ENCODE measurements at places on chromosomes 7 and 10.

DNA sequence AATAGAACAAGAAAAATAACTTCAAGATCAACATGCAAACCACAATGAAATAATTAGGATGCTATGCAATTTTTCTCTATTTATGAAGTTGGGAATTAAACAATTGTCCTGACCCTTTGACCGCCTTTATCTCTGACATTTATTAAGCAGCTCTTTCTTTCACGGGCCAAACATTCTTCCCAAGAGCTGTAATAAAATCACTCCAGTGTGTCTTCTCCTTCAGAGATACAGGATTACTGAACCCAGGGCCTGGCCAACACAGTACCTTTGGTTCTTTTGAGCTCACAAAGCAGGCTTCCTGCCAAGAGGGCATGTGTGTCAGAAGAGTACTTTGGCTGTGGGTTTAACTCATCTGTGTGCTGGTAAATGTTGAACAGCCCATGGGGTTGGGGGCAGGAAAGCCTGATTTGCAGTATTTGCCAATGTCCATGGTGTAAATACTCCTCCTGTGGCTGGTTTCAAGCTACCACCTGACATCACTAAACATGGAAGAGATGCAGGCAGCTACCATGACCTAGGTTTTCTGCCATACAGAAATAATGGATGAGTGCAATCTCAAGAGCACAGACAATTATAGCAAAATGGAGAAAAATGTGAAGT is 121.7 kb downstream of the FANK1 start:
- no peak overlapping the region for H3K27ac ChIP-seq
- peaks cover 31% of the 10 kb centered on the region for H3K36me3 ChIP-seq
- DNase-seq: no peak
- peaks cover 27% of the 10 kb centered on the region for H3K4me1 ChIP-seq

- no peak overlapping the region for H3K4me3 ChIP-seq
- H3K4me1 ChIP-seq: peaks cover 29% of the 10 kb centered on the region
- no peak for DNase-seq
- no peak overlapping the region for H3K27ac ChIP-seq
- H3K27me3 ChIP-seq: no peaks in the 10 kb centered on the region
Observed at GRCh38 chr10:20598590-20598989, 298.5 kb downstream of the NEBL start.

GRCh38 chr7:67723591-67723990 is 727.0 kb downstream of the TYW1 start:
- no peak overlapping the region for H3K27ac ChIP-seq
- H3K36me3 ChIP-seq: no peaks in the 10 kb centered on the region

DNA sequence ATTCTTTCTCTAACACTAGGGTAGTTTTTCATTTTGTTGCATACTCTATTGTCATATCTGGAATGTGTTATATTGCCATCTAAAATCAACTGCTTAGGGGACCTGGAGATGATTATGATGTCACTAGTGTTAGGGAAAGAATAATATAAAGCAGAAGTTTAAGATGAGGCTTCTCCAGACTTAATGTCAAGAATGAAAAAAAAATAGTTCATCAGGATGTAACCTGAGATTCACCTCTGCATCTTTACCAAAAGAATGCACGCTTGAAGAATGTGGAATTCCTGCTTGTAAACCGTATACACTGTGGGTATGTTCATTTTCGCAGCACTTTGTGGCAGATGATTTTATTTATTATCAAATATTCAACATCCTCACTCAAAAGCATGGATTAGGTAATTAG is 184.6 kb downstream of the ST7 start:
- H3K27ac ChIP-seq: no peak overlapping the region
- H3K36me3 ChIP-seq: peaks cover 17% of the 10 kb centered on the region
- H3K27me3 ChIP-seq: no peaks in the 10 kb centered on the region
- H3K4me1 ChIP-seq: no peaks in the 10 kb centered on the region
- H3K4me3 ChIP-seq: no peak overlapping the region

DNA sequence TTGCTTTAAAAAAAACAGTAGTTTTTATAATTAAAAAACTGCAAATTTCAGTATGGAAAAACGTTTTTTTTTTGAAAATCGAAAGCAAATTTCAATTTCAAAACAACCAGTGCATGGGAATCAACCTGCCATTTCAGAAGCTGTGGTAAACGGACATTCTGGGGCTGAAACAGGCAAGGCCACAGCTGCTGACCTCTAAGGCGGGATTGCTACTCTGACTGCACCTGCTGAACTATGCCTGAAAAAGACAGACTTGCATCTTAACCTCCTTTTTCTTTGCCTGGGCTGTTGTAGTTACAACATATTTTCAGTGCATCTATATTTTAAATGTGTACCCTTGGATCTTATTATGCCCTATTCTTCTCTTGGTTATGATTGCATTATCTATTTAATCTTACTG is 303.0 kb upstream of the SP8 start:
- no peaks in the 10 kb centered on the region for H3K27me3 ChIP-seq
- H3K4me1 ChIP-seq: peaks cover 5% of the 10 kb centered on the region
- no peak for DNase-seq
- H3K27ac ChIP-seq: no peak overlapping the region

DNA sequence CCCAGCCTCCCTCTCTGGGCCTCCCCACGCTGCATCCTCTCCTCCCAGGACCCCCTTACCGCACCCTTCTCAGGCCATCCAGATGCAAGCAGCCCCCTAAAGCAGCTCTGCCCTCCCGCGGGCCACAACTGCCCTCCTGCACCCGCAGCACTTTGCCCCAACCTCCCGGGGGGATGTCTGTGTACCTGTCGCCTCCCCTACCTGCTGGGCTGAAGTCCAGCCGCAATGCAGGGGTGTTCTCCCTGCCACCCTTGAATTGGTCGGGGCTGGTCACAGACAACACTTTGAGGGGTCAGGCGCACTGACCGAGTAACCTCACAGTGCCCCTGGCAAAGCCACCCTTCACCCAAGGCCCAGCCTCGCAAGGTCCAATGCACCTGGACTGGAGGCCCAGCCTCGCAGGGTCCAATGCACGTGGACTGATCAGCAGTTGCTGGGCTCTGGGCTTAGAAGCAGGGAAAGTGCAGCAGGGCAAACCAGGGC is 8.3 kb upstream of the CALML5 start:
- no peak overlapping the region for H3K27ac ChIP-seq
- peaks cover 7% of the 10 kb centered on the region for H3K4me1 ChIP-seq
- H3K27me3 ChIP-seq: no peaks in the 10 kb centered on the region
